ENCODE measurements at places on chromosomes 5 and 9. TPM values are rescaled to one million over a fixed set of nuclear protein-coding genes. Genes with fewer than 3 reads are reported as not detected.

- DNase-seq = no peak
These were observed 38.3 kb downstream of the PTGES start for GRCh38 chr9:129714511-129715061.

- no peak for DNase-seq
These were observed 111.2 kb downstream of the EDIL3 start for GRCh38 chr5:84273517-84273883.

- no peak for DNase-seq
These were observed 1209.1 kb downstream of the CDH12 start for GRCh38 chr5:21644032-21644431.

DNA sequence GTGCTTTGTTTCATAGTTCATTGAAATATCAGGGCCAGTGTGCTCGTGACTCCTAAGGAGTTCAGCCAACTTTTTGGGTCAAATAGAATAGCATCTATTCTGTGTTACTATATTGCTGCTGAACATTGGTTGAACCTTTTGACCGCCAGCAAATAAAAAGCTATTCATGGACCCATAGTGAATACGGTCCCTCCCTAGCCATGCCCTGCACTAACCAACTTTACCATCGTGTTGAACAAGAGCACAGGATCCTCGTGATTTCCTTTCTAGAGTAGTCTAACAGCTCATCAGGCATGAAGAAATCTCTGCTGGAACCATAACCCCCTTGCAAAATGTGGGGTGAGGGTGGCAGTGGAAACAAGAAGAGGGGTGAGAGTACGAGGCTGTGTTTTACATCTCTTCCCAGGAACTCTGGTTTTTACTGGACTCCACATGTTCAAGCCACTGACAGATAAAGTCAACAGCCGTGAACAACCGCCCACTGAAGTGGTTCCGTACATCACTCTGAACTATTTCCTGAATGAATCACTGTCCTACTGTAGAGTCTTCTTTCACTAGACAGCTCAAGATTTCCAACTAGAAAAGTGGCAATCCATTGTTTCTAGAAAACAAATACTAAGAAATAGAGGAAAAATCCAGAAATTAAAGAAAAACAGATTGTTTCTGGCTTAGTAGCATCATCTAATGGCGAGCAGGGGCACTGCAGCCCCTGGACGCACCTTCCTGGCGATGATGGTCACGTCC, 70.1 kb upstream of the SPATA31E1 start:
- peak; percentile 87 for DNase-seq

DNA sequence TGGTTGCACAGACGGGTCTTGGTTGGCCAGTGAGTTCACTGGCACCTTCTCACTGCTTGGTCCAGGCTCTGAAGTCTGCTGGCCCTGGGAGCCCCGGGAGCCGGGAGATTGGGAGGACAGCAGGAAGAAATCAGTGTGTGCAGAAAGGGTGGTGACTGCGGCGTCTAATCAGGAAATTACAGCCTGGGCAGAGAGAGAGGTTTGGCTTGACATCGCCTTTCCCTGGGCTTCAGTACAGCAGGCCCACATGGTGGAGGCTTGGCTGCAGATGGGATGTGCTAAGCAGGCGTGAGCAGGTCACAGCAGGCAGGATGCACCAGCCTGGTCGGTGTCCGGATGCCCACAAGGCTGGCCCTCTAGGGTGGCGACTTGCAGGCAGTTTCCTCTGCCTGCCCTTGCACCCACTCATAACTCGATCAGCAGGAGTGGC, 17.2 kb downstream of the PITX1 start:
- DNase-seq = no peak

- no peak for DNase-seq
These were observed 32.3 kb downstream of the MACIR start for GRCh38 chr5:103290846-103291245.

The STXBP1 gene
- total RNA-seq = 10.8 TPM

The TNFSF8 gene
- not detected for total RNA-seq

DNA sequence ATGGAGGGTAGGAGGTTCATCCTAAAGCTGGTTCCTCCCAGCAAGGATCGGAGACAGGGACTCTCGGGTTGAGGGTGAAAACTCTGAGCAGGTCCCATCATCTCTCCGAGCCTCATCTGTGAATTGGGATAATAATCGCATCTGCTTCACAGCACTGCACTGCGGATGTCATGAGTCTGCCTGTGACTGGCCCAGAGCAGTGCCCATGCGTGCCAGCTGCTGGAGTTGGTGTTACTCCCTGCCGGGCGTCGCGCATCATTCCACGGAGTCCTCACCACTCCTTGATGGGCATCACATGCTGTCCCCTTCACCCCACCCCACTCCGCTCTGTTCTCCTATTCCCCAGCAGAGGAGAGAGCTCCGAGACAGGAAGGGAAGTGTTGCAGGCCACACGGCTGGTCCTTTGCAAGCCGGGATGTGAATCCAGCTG, 35.1 kb upstream of the ORM1 start:
- no peak for DNase-seq

DNA sequence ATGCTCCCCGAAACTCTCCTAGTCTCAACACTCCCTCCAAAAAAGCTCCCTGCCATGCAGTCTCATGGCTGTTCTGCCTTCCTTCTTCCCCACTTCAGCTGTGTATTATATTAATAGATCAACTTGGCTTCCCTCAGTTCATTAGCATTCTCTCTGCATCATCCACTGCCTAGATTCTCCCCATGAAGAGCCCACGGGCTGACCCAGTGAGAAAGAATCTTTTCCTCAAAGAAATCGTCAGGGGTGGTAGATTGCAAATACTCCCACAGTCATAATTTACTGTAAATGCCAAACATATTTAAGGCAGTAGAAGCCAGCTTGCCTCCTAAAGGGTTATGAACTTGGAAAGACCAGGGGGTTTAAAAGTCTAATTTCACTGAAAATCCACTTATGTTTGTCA, 33.5 kb downstream of the GNA14 start:
- no peak for DNase-seq

DNA sequence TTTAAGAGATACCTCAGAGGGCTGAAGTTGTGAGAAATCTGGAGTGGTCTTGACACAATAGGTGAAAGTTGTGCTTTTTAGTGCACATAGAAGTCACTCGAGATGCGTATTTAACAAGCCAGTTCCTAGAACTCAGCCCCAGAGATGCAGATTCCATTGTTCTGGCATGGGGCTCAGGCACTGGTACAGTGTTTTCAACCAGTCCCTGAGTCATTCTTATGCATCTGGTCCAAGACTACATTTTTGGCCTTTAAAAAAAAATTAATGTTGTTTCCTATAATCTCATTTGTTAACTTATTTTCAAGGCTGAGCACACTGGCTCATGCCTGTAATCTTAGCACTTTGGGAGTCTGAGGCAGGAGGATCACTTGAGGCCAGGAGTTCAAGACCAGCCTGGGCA, 29.6 kb downstream of the PTTG1 start:
- DNase-seq = no peak

The CMYA5 gene
- 2.8 TPM for total RNA-seq

- DNase-seq = no peak
These were observed 114.5 kb downstream of the COL5A1 start for GRCh38 chr9:134756098-134756497.

GRCh38 chr5:35016174-35017051, 31.3 kb downstream of the AGXT2 start:
- no peak for DNase-seq

DNA sequence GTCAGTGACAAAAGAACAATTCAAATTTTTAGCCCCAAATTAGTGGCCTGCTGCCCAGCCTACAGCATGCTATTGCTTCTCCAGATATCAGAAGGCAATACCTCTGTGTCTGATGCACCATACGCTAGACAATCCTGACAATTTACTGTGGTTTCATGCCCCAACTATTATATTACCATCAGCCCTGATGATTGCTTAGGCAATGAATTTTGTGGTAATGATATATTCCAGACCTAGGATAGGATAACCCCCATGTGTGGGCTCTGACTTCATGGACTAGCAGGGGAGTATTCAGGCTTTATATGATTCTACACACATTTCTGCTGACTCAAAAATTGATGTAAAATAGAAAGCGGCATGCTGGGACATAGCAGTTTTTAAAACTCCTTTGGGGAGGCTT, 168.7 kb upstream of the FST start:
- peak; percentile 68 for DNase-seq

DNA sequence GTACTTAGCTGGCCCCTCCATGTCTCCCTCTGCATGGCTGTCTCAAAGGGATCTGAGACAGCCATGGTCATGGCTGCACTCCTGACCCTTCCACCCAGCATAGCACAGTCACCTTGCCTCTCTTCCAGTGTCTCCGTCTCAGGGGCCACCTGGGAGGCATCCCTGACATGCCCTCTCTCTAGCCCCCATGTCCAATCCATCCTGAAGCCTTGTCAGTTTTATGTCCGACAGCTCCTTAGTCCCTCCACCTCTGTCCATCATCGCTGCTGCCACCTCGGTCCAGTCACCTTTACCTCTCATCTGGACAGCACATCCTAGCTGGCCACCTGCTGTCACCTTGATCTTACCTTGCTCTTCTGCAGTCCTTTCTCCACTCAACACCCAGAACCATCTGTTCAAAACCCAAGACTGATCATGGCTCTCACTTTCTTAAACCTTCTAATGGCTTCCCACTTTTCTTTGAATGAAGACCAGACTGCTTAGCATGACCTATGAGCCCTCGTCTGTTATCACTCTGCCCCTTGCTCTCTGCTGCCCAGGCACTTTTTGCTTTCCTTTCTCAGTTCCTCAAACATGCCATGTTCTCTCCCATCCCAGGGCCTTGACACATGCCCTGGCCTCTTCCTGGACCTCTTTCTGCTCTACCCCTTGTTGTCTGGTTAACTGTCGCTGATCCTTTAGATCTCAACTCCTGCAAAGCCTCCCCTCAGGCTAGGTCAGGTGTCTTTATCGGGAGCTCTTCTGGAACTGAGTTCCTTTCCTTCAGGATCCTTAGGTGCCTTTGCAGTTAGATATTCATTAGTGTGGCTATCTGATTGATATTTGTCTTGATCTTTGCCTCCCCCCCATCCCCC, 181.8 kb upstream of the PITX1 start:
- no peak for DNase-seq

DNA sequence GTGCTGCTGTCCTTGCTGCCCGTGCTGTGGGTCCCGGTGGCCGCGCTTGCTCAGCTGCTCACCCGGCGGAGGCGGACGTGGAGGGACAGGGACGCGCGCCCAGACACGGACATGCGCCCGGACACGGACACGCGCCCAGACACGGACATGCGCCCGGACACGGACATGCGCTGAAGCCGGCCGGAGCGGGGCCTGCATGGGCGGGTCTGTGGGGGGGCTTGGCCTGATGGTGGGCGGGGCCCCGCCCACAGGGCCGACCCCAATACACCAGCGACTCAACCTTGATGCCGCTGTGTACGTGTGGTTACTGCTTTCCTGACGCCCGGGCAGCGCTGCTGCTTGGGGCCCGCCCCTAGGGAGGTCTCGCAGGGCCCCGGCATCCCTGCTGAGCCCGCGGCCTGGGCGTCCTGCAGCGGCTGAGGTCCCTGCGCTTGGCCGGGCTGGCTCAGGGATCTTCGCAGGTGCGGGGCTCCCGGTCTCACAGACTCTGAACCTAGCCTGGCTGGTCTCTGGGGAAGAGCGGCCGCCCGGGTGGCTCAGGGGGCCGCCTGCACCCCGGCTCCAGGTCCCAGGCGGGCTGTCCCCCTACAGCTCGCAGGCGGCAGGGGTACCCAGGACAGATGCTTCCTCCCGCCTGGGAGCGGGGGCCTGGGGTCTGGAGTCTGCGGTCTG, 20.9 kb downstream of the SLC6A18 start:
- DNase-seq = no peak

The PCDHB10 gene
- 0.35 TPM for total RNA-seq

The ZNF483 gene
- total RNA-seq = 5.7 TPM

DNA sequence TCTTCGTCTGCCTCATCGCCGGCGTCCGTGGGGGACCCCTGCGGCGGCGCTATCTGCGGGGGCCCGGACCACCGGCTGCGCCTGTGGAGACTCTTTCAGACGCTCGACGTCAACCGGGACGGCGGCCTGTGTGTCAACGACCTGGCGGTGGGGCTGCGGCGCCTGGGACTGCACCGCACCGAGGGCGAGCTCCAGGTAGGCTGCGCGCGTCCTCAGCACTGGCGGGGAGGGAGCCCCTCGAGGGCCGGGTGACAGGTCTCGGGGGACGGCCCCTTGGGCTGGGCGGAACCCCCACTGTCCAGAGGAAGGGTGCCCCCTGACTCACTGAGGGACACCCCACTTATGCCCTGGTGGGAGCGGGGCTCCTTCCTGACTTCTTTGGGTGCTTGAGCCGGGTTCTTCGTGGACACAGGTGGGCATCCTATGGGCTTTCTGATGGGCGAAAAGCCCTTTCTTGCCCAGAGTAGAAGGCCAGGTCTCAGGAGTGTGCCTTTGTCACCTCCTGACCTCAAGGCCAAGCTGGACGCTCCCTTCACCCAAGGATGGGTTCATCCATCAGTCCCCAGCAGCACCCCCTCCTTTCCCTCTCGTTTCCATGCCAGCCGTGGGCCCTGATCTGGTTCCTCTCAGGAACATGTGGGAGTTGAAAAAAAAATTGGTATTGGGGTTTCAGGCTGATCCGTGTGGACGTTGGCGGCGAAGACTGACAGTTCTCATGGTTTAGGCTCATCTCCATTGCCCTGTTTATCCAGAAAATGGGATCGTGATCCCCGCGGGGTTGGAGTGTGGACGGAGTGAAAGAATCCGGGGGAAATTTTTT, 564 bp downstream of the SLC25A25 start:
- no peak for DNase-seq

The CCDC69 gene
- 1.6 TPM for total RNA-seq

DNA sequence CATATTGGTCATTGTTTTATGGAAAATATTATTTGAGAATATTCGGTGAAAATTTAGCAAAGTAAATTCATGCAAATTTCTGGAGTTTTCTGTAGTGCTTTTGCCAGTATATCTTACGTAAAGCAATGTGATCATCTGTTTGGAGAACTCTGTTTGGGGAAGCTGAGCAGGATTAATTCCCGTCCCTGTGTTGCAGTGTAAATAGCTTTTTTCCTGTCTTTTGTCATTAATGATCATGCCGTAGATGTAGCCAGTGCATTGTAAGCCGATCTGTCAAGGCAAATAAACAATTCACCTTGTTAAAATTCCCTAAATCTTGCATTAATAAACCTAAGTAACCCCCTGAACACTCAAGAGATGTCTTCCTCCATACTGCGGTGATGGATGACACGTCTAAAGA, 39.2 kb downstream of the PPIC start:
- no peak for DNase-seq

DNA sequence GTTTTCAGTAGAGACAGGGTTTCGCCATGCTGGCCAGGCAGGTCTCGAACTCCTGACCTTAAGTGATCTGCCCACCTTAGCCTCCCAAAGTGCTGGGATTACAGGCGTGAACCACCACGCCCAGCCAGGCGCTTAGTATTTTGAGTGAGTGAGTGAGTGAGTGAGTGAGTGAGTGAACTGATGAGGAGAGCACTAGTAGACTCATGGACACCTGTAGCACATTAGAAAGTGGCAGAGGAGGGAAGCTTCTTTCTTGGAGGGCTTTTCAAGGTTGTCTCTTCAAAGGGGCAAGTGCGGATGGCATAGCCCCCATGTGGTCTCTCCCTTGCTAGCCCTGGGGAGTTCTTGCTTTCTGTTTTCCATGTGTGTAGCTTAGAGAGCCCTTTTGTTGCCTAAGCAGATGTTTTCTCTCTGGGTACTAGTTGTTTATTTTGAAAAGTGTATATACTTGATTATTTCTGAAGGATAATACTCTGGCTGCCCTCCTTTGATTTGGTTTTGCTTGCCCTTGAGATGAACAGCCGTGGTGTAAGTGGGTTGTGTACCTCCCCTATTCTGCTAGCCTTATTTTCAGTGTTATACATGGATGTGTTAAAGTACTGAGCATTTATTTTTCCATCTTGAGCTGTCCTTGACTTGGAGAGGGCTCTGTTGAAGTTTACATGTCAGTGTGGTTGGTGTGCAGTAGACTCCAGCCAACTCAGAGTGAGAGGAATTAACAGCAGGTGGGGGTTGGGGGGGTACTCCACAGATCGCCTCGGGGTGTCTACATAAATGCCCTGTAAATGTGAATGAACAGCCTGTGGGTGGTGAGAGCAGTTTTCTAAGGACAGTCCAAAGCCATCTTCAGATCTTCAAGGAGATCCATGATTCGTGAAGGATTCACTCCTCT, 35.5 kb downstream of the PRRC2B start:
- DNase-seq = no peak

Measured in renal cortical epithelial cell (primary cell).